ENCODE measurements at places on chromosomes 13 and 19.

GRCh38 chr13:78832461-78832860 is 173.5 kb upstream of the OBI1 start:
- no peak for DNase-seq

- DNase-seq, result no peak
These were observed 22.1 kb downstream of the URI1 start for GRCh38 chr19:29964171-29964570.

- no peak for DNase-seq
These were observed at the start of gene PRKD2 for GRCh38 chr19:46717034-46717715. PRKD2 (minus strand) TSS chr19:46717114; CDS start chr19:46716370, 744 bp downstream.

- DNase-seq, result no peak
These were observed 485.2 kb downstream of the ZNF536 start for GRCh38 chr19:30857388-30857787.

DNA sequence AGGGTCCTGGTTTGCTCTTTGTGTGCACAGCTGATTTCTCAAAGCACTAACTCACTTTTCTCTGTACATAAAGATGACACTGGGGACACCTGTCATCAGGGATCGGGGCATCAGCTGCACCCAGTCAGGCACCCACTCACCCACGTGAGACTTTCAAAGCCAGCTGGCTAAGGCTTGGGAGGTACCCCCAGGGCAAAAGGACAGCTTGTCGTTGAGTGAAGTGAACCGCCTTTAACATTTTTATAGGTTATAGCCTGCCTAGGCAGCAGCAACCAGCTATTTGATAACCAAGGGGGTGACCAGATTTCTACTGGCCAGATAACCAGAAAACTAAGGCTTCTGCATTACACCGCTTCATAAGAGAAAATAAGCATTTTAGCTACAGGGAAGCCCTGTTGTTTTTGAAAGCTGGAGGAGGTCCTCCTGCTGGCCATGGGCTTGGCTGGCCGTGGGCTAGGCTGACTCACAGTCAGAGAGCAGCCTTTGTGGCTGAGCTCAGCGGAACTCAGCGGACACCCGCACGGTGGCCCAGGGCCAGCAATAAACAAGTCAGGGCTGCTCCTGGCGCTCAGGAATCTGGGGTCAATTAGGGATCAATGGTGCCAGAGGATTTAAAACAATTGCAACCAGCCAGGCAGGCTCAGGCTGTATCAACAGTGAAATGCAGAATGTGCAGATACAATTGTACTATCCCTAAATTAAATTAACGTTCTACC is 57.1 kb downstream of the ALOX5AP start:
- no peak for DNase-seq

GRCh38 chr19:13764101-13764807 is at the start of gene MRI1:
MRI1 (plus strand) TSS chr19:13764522; CDS start chr19:13764589, 67 bp downstream.
- DNase-seq, result no peak

DNA sequence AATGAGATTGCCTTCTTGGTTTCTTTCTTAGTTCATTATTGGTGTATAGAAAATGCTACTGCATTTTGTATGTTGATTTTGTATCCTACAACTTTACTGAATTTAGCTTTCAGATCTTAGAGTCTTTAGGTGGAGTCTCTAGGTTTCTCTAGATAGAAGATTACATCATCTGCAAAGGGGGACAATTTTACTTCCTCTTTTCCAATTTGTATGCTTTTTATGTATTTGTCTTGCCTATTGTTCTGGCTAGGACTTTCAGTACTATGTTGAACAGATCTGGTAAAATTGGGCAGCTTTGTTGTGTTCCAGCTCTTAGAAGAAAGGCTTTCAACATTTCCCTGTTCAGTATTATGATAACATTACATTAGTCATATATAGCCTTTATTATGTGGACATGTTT is 101.0 kb upstream of the SPRY2 start:
- DNase-seq, result no peak

DNA sequence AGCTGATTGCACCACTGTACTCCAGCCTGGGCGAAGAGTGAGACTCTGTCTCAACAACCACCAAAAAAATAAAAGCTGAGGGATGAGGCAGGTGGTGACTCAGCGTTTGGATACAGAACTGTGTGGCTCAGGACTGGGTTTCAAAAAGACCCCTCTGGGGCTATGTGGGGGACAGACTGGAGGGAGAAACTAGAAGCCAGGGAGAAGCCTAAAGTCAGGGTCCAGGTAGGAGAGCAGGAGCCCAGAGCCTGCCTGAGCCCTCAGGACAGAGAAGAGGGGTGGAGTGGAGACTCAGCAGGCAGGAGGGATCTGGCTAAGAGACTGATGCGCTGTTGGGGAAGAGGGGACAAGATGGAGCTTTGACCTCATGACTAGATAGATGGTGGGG is 1.8 kb upstream of the CD37 start:
- no peak for DNase-seq

DNA sequence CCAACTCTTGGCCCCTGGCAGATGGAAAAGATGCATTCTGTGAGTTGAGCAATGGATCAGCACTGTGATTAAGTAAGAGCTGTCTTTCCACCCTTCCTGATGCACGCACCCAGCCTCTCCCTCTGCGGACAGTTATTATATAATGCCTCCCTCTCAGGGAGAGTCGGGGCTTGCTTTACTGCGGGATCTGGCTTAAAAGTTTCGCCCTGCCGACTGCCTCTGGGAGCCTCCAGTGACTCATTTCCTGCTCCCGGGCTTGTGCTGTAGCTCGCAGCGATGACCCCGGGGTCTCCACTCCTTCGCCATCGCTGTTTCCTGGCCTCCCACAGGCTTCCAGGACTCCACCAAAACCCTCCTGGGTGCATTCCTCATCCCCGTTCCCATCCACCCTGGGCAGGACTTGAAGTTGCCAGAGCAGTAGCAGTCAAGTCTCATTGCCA is 107.4 kb upstream of the SLC7A1 start:
- no peak for DNase-seq

- no peak for DNase-seq
These were observed 333.5 kb downstream of the TSHZ3 start for GRCh38 chr19:31015778-31016177.

GRCh38 chr13:83048419-83048818 is 833.9 kb downstream of the SLITRK1 start:
- no peak for DNase-seq

GRCh38 chr19:32581705-32582179 is 752 bp downstream of the PDCD5 start:
- DNase-seq, result no peak

DNA sequence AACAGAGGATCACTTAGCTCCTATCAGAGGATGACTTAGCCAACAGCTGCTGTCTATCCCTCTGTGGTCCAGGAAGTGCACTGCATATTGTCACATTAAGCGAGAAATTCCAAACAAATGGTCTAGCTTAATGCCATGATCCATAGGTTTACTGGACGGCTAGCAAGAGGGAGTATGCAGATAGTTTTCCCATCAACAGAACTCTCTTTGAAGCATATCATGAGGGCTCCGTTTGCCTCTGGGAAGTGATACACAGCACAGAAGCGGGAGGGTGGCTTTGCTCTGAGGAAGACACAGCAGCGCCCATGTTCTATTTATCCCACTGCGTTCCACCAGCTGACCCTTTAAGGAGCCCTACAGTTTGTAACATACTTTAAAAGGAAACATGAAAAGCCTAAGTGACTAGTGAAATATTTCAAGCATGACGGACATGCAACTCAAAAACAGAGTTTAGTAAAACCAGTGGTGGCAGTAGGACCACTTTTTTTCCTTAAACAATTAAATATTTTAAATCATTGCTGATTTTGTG is 52.7 kb downstream of the COL4A1 start:
- no peak for DNase-seq

DNA sequence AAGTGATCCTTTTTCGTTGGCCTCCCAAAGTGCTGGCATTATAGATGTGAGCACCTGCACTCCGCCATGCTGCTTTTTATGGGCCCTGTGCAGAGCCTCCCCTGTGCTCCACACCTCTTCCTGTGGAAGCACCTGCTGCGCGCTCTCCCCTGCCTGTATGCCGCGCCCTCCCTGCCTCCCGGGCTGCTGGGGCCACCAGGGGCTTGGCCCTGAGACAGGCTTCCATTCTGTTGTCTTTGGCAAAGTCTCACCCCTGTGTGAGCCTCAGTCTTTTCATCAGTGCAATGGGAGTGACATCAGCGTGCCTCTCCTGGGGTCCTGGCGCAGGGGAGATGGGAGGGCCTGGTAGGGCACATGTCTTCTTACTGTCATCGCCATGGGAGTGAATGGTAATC is 1.3 kb downstream of the FAM174C start:
- DNase-seq, result no peak

- DNase-seq, result no peak
These were observed 1724.2 kb downstream of the PCDH9 start for GRCh38 chr13:65505941-65506340.

DNA sequence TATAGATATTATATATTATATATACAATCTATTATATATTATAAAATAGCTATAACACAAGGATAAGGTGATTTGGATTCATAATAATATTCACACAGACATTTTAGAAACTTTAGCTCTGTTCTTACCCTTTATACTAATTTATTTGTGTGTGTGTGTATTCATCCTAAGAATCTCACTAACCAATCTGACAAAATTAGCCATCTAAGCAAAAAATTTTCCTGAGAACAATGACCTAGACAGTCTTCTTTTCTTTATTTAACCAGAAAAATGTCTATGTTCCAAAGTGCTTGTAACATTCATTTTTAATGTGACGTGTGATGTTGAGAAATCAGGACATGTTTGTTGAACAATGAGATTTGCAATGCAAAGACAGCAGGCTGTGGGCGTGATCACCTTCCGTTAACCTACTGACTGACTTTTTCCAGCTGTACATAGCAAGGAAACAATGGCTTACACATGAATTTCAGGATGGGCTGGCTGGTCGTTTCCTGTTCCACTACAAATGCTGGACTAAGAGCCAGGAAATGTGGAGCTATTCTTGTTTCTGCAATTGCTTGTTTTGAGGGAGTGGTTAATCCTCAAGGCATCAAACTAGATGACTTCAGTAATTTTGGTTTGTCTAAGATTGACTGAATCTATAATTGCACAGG is 634.6 kb upstream of the ARGLU1 start:
- DNase-seq, result no peak

DNA sequence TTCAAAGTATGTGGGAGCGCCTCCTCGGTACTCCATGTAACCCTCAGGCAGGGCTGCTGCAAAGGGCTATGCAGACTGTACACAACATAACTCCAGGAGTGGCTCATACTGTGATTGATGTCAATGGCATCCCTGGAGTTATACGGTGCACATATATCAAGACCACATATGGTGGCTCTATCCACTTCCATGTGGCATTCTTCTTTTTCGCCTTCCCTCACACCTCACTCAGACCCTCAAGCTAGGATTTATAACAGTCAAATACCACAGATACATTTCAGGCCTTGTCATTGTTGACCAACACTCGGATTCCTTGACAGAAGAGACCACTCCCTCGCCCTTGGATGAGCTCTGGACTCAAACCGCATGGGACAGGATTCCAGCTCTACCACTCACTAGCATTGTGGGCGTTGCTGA is 11.3 kb upstream of the UBL3 start:
- no peak for DNase-seq

- no peak for DNase-seq
These were observed 2.1 kb downstream of the ATP12A start for GRCh38 chr13:24682353-24682752.

- DNase-seq, result no peak
These were observed 47.9 kb upstream of the EPHX3 start for GRCh38 chr19:15280048-15280725.

DNA sequence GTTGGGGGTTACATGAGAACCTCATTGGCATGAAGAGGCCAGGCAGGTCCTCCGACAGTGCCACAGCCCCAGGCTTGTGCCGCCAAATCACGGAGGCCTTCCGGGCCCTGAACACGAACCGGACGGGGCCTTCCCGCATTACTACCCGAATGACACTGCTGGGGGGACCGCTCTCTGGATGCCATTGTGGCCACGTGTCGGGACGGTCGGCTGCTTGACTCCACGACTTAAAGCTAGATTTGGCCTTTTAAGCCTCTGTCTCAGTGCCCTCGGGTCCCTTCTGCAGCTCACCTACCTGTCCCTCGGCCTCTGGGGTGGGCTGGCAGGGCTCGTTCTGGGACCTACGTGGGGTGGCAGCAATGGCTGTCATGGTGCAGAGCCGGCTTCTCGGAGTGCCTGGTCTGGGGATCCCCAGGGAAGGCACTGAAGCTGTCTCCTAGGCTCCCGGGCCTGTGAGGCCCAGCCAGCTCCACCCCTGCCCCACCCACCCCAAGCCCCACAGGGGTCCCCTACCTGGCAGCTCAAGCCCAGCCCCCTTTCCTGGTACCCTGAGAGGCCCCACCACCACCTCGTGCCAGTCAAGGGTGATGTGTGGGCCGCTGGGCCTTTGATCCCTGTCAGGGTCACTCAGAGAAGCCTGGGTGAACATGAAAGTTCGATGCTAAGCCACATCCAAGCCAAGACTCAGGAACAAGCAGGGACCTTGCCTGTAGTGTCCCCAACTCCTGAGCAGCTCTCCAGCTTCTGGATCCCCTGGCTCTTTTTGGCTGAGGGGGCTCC is 245.8 kb upstream of the SGCG start:
- no peak for DNase-seq

GRCh38 chr19:14363183-14364097 is 17.8 kb upstream of the ADGRE5 start:
- DNase-seq, result peak; percentile 49

Data from NCI-H1436 treated with DMSO at 0.1 percent for 48 hours (cell line).